Common myeloid progenitor, CD34-positive (primary cell): ENCODE measurements at places on chromosomes 2 and 18.
A peak's percentile ranks its signal among the peaks of the same experiment; 100 is the strongest.

DNA sequence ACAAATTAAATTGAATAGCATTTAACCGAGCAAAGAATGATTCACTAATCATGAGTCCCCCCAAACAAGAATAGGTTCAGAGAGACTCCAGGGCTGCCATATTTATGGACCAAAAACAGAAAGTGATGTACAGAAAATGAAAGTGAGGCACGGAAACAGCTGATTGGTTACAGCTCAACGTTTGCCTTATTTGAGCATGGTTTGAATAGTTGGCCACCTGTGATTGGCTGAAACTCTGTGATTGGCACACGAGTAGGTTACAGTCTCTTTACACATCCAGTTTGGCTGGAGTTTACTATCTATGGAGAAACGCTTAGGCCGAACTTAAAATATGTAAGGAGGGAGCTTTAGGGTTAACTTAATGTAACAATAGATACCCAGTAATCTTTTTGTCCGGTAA is 27.0 kb upstream of the DPYSL5 start:
- no peak for DNase-seq

DNA sequence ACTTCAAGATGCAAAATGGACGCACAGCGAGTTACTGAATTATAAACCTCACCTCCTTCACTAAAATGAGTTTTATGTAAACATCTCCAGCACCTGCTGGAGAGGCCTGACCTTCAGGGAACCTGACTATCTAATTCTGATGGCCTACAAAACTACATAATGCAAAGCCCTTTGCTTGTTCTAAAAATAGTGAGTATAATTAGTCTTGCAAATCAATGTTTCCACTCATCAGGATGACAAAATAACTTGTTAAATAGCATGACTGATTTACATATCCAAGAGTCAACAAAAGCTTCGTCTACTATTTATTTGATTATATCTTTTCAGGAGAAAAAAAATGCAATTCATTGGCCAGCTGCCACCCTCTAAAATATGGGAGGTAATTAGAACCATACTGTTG is 326.3 kb upstream of the MC4R start:
- DNase-seq, result no peak

- no peak for DNase-seq
Observed at GRCh38 chr2:140657657-140658056, 1473.2 kb downstream of the LRP1B start.

GRCh38 chr2:70069049-70069448 is 18.2 kb upstream of the PCBP1 start:
- peak; percentile 46 for DNase-seq

- DNase-seq, result peak; percentile 42
Observed at GRCh38 chr2:72917877-72918553, 696 bp downstream of the EMX1 start.

DNA sequence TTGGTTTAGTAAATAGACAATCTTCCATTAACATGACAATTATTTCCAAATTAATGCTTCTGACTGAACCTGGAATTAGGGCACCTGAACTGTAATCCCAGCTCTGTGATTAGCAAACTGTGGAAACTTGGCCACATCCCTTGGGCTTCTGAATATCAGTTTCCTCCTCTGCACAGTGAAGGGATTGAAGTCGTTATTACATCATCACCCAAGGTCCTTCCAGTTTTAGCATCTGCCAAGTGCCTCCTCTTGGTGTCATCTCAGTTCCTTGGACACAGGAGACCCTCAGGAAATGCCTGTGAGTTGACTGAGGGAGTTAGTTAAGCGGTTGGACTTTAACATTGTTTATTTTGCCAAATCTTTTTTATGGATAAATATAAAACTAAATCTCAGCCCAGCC is 64.8 kb downstream of the MOGAT1 start:
- no peak for DNase-seq

- peak; percentile 91 for DNase-seq
Observed at GRCh38 chr18:48932822-48933510, 17.8 kb downstream of the SMAD7 start.

DNA sequence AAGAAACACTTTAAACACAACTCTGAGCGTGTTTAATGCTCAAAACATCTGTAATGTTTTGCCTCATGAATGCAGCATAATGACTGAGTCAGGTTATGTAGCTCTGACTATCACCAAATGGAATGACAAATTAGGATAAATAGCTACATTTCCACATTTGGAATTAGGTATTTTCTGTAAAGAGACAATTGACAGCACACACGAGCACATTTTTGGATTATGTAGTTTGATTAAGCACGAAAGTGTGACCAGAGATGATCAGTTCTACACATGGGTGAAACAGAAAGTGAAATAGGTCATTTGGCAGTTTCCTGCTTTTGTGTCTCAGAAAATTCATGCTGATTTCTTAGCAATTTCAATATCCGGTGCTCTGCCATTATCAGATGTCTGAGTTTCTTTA is 29.0 kb downstream of the LPIN1 start:
- DNase-seq, result peak; percentile 66

DNA sequence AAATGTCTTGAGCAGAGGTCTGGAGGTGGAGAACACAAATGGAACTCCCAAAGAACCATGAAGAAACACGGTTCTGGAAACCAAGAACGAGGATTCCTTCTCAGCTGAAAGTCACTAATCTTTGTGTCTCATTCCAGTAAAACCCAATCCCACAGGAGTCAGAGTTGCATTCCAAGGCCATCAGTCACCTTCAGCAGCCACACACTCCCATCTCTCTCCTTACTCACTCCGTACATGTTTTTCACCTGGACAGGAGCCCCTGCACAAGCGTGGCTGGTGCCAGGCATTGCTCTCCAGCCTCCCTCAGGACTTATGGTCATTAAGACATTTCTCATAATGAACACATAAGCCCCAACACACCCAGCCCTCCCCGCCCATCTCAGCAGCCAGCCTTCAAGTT is 175.4 kb upstream of the SIX2 start:
- no peak for DNase-seq
